ENCODE measurements at places on chromosomes 12 and 14. TPM values are rescaled to one million over a fixed set of nuclear protein-coding genes. Genes with fewer than 3 reads are reported as not detected.

The ZFP36L1 gene
- 72.2 TPM for total RNA-seq

The PARP2 gene
- total RNA-seq = 9.0 TPM

The EGLN3 gene
- 2.1 TPM for total RNA-seq

The OR4Q3 gene
- not detected for total RNA-seq

The AMIGO2 gene
- total RNA-seq = 4.2 TPM

The TOMM20L gene
- total RNA-seq = not detected

The SOAT2 gene
- not detected for total RNA-seq

The EML1 gene
- 47.1 TPM for total RNA-seq

The ACSM4 gene
- not detected for total RNA-seq

The WASHC4 gene
- 161 TPM for total RNA-seq

The B4GALNT3 gene
- total RNA-seq = not detected

The SLC24A4 gene
- 0.14 TPM for total RNA-seq

The GDF3 gene
- 2.9 TPM for total RNA-seq

The CCDC88C gene
- 50.0 TPM for total RNA-seq

The COX8C gene
- not detected for total RNA-seq

The ANKS1B gene
- total RNA-seq = not detected

The HRK gene
- total RNA-seq = not detected

The CLEC1B gene
- not detected for total RNA-seq

The PRDM4 gene
- 22.3 TPM for total RNA-seq

The PLEKHD1 gene
- under 0.01 TPM for total RNA-seq

The PLA2G1B gene
- not detected for total RNA-seq

The NR4A1 gene
- total RNA-seq = 3.1 TPM

The ACOT6 gene
- total RNA-seq = not detected

The PPP1R1A gene
- total RNA-seq = 0.17 TPM

The TMEM30B gene
- 0.34 TPM for total RNA-seq

The IAPP gene
- total RNA-seq = not detected

The CACNA1C gene
- 0.14 TPM for total RNA-seq

The SLC17A8 gene
- not detected for total RNA-seq

The LIN7A gene
- total RNA-seq = 0.19 TPM
